ENCODE measurements at places on chromosomes 1 and 21. TPM values are rescaled to one million over a fixed set of nuclear protein-coding genes. Genes with fewer than 3 reads are reported as not detected.

Gene GBP1
- total RNA-seq: 50.0 TPM

- no peak for DNase-seq
Measured at GRCh38 chr21:36174780-36175179, 18.2 kb downstream of the DOP1B start.

GRCh38 chr1:109994654-109995053, 10.1 kb downstream of the AHCYL1 start:
- DNase-seq: no peak

GRCh38 chr1:39729030-39729429, 9.7 kb upstream of the PPIE start:
- DNase-seq: no peak

DNA sequence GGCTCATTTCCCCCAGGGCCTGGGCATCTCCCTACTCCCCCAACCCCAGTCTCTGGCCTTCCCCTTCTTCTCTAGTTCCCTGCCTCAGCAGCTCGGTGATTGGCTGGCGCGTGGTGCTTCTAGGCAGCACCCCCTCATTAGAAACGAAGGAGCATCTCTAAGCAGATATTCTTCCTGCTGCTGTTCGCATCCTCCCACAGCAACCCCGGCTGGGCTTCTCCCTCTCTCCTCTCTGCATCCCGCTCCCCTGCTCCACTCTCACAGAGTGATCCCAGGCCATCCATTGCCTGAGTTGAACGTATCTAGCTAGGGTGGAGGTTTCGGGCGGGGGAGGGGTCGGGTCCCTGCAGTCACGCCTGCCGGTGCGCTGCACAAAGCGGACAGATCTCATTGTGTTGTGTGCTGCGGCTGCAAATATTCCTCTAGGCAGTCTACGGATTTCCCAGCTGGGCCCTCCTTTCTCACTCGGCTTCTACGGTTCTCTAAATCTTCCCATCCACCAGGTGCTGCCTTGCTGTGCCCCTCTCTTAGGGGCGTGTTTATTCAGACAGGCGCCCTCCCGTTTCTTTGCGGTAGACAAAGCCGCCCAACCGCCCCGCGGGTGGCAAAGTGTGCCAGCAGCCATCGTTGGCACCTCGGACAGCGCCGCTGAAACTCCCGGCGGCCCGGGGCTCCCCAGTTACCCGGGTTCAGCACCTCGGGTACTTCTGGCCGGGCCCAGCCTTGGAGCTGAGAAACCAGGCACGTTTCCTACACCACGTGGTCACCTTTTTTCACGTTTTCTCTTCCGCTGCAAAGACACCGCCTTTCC, 2.2 kb downstream of the CACNA1E start:
- no peak for DNase-seq

DNA sequence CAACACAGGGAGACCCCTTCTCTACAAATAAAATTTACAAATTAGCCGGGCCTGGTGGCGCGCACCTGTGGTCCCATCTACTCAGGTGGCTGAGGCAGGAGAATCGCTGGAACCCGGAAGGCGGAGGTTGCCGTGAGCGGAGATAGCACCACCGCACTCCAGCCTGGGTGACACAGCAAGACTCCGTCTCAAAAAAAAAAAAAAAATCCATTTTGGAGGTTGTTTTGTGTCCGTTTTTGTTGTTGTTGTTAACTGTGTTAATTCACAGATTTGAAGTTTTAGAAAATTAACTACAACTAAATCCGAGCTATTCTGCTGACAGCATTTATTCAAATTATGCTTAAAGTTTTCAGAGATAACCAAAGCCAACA, 618 bp downstream of the CLCC1 start:
- no peak for DNase-seq

- no peak for DNase-seq
Measured at GRCh38 chr1:17833661-17834501, 78.7 kb downstream of the ACTL8 start.

Measured in renal cortical epithelial cell (primary cell).